H1 (cell line): ENCODE measurements at places on chromosomes 1 and 21.

DNA sequence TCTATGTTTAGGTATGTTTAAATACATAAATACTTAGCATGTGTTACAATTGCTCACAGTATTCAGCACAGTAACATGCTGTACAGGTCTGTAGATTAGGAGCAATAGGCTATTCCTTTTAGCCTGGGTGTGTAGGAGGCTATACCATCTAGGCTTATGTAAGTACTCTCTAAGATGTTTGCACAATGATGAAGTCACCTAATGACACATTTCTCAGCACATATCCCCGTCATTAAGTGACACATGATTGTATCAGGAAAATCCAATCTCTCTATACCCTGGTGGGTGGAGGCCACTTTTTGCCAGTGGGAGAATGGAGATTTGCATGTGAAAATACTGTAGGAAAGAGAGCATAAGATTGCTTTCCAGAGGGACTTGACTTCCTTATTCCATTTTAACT lies 5.5 kb upstream of the TEDDM1 start:
- no peak for DNase-seq

DNA sequence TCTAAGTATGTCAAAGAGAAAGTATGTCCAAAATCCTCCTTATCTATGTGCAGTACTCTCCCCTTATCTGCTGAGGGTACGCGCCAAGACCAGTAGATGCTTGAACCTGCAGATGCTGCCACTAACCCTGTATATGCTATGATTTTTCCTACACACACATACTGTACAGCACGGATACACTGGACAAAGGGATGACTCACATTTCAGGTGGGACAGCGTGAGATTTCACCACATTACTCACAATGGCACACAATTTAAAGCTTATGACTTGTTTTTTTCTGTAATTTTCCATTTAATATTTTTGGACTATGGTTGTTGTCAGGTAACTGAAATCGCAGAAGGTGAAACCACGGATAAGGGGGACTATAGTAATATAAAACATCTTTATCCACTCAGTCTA lies 4.1 kb downstream of the ORC1 start:
- DNase-seq = no peak

DNA sequence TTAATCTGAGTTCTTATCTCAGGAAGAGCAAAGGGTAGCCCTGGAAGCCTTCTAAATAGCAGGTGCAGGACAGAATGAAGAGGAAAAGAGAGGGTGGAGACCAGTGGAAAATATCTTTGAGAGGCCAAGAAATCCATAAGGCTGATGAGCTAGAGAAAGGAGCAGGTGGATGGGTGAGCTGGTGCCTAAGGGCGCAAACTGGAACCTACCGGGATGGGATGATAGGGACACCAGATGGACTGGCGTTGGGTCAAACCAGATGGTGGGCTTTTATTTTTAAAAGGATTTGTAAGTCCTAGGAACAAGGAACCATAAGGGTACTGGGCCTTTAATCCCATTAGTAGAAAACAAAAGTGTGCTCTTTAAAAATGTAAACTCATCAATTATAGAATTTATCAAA lies 59.7 kb downstream of the RGL1 start:
- DNase-seq = no peak

DNA sequence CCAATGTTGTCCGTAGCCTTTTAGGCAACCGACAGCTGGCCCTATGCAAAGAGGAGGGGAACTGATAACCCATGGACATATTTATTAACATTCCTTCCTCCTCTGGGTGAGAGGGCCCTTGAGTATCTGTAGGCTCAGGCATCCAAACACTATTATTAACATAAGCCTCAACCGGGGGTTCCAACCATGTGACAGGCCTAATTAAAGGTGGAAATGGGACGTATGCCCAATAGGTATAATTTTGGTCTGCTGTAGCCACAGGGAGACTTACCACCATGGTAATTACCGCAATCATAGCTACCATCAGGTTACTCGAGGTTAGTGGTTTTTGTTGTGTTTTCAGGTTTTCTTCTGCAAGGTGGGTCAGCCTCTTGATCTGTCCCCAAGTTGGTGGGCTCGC lies 5.3 kb downstream of the DAP3 start:
- DNase-seq = no peak

GRCh38 chr1:33057095-33057494 lies 20.4 kb upstream of the AK2 start:
- DNase-seq = no peak

- no peak for DNase-seq
Observed at GRCh38 chr1:152864443-152864842, 4.6 kb downstream of the LCE7A start.

- DNase-seq = no peak
Observed at GRCh38 chr1:167663002-167663772, 33.2 kb downstream of the RCSD1 start.

GRCh38 chr1:205065666-205066065 lies 18.6 kb downstream of the TMEM81 start:
- no peak for DNase-seq

- no peak for DNase-seq
Observed at GRCh38 chr1:112589766-112590165, 29.2 kb downstream of the ST7L start.

- DNase-seq = no peak
Observed at GRCh38 chr21:31201548-31201947, 142.5 kb downstream of the TIAM1 start.

- no peak for DNase-seq
Observed at GRCh38 chr1:78234496-78234895, 188.7 kb downstream of the GIPC2 start.

DNA sequence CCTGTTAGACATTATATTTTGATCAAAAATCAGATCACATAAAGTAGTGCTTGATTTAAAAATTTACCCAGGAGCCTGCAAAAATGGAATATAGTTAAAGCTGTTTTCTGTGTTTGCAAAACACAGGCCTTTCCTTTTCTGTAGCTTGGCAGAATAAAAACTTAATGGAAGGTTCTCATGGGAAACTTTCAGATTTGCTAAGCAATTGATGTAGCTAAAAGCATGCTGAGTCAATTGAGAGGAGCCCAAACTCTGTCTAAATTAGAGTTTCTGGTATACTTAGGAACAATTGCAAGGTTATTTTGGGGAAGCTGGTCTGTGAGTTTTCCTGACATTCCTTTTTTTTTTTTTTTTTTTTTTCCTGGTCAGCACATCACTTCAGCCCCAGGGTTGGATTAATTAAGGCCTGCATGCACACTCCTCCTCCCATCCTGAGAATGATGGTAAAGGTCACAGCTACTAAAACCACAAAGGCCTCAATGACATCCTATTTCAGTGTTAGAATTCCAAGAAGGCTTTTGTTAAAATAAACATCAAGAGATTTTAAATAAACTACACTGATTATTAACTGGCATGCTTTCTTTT lies 608.7 kb downstream of the PLPP3 start:
- DNase-seq = no peak

- DNase-seq = no peak
Observed at GRCh38 chr1:44829506-44830384, 13.3 kb downstream of the PTCH2 start.

DNA sequence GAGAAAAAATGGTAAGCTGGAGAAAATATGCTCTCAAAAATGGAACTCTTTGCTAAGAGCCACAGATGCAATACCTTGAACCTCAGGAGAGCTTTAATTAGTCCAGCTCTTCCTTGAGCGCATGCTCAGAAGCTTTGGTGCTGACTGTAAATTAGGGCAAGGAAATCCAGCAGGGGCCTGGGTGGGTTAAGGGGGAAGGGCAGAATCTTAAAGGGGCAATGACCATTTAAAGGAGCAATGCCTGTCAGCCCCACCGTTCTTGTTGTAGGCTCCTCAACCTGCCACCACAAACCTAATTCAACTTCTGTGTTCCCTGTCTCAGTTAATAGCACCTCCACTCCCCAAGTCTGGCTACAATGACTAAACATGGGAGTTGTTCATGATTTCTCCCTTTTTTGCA lies 6.8 kb upstream of the SLC22A15 start:
- DNase-seq = peak; percentile 61

- DNase-seq = no peak
Observed at GRCh38 chr1:234763367-234763766, 153.4 kb upstream of the IRF2BP2 start.

DNA sequence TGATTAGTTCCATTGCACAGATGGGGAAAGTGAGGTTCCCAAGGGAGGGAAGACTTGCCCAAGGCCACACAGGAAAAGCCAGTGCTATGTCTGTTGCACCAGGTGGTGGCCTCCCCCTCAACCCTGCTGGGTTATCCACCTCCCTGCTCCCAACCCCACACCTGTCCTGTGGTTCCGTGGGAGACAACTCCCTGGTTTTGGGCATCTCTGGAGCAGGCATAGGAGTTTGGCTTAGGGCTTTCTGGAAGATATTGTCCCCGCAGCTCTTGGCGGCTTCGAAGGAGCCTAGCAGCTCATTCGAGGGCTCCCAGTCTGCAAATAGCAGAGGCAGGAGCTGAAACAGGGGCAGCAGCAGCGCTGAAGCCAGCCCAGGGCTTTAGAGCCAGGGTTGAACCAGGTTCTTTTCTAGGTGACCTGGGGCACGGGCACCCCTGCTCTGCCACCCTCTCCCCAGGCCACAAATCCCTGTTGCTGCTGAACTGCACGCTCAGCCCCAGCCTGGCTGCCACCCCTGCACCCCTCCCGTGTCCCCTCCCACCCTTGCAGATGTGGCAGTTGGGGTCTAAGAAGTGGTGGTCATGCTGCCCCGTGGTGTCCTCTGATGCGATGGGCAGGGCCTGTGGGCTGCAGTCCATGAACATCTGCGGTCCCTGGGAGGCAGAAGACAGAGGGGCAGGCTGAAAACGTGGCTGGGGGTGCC lies 22.1 kb downstream of the SPOCD1 start:
- DNase-seq = no peak

DNA sequence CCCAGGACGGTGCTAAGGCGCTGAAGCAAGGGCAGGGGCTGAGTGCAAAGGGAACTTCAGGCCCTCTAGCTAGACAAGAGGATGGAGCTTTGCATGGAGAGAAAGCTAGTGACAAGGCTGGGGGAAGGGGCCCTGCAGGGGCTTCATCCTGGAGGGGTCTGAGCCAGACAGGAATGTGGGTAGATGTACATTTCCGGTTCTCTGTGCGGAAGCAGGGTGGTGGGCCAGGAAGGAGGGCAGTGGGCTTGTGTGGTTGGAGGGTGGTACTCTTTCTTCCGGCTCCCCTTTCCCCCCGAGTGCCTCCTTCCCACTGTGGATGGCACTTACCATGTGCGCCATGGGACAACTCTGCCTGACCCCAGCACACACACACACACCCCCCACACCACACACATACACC lies 1.5 kb downstream of the KISS1 start:
- no peak for DNase-seq

DNA sequence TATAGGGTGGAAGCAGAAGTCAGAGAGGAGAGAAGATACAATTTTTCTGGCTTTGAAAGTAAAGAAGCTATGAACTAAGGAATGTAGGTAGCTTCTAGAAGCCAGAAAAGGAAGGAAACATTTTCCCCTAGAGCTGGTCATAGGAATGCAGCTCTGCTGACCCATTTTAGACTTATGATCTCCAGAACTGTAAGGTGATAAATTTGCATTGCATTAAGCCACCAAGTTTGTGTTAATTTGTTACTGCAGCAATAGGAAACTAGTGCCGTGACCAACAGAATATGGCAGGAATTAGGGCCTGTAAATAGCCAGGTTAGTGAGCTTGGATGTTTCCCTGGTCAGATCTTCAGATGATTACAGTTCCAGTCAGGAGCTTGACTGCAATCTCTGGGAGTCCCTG lies 244.3 kb upstream of the C1orf105 start:
- no peak for DNase-seq

GRCh38 chr1:63903947-63904610 lies 130.3 kb downstream of the ROR1 start:
- DNase-seq = no peak

DNA sequence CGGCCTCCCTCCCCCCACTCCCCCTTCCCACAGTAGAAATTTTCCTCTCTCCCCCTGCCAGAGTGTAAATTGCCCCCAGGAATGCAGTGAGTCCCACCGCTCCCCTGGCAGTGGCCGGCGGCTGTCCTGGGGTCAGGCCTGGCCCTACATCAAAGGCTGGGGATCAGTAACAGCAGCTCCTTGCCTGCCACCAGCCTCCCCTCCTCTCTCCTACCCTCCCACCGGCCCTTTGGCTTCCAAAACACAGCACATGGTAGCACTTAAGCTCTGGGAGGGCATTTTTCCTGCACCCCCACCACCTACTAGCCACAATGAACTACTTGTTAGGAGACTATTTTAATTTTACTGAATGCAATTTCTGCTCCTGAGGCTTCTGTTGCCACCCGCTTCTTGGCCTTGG lies 9.0 kb upstream of the COL8A2 start:
- DNase-seq = no peak

GRCh38 chr1:19605967-19606366 lies 38.1 kb upstream of the NBL1 start:
- no peak for DNase-seq

DNA sequence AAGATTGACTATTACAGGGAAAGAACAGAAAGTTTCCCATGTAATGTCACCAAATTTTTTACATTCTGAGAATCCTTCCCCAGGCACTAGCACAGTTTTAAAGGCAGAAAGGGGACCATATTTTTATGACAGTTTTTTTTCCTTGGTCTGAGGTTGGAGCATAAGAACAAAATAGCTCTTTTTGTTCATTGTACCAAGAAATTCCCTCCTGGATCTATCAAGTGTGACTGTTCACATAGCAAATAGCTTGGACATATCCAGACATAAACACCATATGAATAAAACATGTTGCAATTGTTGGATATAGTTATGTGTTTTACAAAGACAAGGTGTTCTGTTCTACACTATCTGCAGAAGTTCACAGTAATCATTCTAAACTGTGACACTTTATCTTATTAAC lies 182.4 kb upstream of the ADGRL2 start:
- no peak for DNase-seq

- DNase-seq = no peak
Observed at GRCh38 chr1:200975458-200975857, 48.1 kb downstream of the KIF21B start.

GRCh38 chr1:206893380-206893779 lies 3.9 kb upstream of the IL24 start:
- no peak for DNase-seq

DNA sequence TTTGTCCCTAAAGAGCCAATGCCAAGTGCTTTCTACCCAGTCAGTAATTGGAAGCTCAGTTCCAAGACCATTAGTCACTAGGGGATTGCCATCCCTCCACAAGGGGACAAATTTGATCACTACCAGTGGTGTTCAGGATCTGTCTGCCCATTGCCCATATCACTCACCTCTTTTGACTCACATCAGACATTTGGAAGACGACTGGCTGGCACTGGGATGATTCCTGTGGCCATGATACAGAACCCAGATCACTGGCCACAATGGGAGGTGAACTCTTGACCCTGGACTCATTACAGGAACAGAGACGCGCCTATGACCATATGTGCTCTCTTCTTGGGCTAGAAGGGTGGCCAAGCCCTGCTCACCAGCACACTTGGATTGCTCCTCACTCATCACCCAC lies 71.0 kb downstream of the COLGALT2 start:
- no peak for DNase-seq

GRCh38 chr1:18058981-18059605 lies 48.5 kb upstream of the IGSF21 start:
- DNase-seq = no peak

DNA sequence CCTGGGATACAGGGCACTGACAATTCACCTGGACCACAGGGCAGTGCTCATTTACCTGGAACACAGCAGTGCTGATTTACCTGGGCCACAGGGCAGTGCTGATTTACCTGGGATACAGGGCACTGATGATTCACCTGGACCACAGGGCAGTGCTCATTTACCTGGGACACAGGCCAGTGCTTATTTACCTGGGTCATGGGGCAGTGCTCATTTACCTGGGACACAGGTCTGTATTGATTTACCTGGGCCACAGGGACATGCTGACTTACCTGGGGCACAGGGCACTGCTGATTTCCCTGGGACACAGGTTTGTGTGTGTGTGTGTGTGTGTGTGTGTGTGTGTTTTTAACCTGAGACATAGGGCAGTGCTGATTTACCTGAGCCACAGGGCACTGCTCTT lies 261.7 kb downstream of the MATN1 start:
- no peak for DNase-seq

- DNase-seq = no peak
Observed at GRCh38 chr1:28601696-28602095, 9.6 kb downstream of the RAB42 start.
